ENCODE measurements at places on chromosomes 12 and 14.

DNA sequence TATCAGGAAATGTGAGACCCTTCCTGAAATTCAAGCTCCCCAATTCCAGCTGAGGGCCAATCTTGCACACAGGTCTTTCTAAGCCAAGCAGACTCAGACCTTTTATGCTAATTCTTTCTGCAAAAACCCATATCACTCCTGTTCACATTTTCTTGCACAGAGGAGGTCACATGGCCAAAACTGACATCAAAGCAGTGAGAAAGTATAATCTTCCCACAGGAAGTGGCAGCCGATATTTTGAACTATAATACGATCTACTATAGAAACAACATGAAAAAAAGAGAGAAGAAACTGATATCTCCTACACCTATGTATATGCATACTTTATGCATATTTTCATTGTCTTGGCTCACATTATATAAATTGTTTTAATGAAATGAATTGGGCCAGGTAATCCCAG is 132.9 kb upstream of the SSTR1 start:
- DNase-seq = no peak

DNA sequence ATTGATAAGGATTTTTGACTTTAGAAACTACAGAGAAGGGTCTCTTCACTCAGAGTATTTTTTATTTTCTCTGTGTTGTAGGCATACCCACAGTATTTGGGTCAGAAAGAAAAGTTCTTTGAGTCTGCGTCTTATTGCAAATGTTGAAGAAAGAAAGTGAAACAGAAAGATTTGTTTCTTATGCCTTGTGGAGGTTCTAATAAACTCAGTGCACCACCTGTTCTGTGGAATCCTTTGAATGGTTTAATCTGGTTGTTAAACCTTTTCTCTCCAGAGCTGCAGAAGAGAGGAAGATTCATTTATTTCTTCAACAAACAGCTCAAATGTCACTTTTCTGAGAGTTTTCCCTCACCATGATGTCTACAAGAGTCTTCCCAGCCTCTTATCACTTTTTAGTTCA is 146.6 kb upstream of the PLEKHG7 start:
- no peak for DNase-seq

GRCh38 chr12:28374556-28374955 is 184.3 kb downstream of the CCDC91 start:
- DNase-seq = peak; percentile 47

DNA sequence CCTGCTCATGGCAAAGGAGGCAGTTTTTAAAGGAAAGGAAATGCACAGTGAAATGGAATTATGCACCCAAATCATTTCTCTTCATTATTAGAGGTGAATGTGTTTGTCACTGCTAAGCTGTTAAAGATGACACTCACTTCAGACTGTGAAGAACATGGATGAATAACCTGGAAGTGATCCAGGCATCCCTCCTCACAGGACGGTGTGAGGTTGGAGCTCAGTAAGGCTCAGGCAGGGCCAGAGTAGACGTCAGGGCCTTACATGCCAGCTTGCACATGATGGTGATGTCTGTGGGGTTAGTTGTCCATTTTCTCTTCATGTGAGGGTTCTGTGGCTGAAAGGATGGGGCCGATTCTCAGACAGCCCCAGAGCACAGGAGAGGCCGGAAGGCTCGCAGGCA is 273.1 kb downstream of the PCNX1 start:
- DNase-seq = no peak

DNA sequence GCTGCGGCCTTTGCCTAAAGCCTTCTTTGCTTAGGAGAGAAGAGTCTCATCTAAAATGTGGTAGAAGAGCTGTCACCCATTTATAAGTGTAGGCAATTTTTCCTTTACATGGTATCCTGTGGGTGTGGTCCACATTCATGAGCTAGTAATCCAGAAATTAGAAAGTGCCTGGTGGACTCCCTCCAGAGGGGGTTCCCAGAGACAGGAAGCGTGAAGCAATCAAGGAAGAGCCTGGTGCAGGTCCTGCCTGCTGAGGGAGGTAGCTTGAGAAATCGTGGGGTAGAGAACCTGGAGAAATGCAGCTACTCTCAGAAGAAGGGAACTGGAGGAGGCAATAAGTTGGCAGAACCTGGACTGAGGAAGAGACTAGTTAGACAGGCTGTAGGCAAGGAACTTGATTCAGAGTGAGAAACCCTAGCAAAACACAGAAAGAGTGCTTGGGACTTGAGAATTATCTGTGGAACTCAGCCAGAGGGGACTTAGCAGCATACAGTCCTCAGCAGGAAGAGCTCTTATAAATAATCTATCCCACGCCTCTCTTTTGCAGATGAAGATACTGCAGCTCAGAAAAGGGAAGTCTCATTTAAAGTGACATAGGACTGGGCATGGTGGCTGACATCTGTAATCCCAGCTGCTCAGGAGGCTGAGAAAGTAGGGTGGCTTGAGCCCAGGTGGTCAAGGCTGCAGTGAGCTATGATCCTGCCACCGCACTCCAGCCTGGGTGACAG is 182.4 kb upstream of the CCND2 start:
- no peak for DNase-seq

GRCh38 chr14:20794644-20795369 is 7.8 kb downstream of the RNASE1 start:
- no peak for DNase-seq

- no peak for DNase-seq
These were observed 206.0 kb downstream of the ADGRD1 start for GRCh38 chr12:131159660-131160059.

GRCh38 chr12:58161773-58162172 is 220.4 kb downstream of the ATP23 start:
- no peak for DNase-seq

DNA sequence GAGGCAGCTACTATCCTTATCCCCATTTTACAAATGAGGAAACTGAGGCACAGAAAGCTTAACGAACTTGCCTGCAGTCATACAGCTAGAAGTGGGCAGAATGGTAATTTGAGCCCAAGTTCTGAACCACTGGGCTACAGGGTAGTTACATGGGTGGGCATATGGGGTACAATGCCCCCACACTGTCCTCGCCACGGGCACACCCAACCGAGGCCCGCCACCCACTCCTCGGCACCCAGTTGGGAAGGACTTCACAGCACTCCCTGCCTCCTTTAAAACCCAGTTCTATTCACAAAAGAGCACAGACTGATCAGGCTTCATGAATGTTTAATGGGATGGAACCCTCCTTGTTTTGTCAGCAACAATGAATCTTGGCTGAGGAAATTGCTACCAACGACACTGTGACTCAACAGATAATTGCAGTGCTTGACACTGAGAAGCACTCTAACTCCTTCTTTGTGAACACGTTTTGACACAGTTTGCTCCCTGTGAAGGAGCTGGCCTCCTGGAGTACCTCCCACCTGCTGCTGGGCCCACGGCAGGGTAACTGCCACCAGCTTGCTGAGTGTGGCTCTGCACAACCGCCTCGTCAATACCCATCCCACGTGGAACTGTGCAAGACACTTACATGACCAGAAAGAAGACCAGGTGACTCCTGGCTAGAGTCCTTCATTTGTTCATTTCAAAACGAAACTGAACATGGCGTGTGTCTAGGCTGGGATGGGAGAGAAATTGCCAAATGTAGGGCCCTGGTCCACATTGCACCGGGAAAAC is 63.5 kb downstream of the CLMN start:
- no peak for DNase-seq

- no peak for DNase-seq
These were observed 35.9 kb downstream of the CD9 start for GRCh38 chr12:6235906-6236640.

GRCh38 chr12:14473707-14474287 is 93.9 kb downstream of the PLBD1 start:
- DNase-seq = peak; percentile 54

DNA sequence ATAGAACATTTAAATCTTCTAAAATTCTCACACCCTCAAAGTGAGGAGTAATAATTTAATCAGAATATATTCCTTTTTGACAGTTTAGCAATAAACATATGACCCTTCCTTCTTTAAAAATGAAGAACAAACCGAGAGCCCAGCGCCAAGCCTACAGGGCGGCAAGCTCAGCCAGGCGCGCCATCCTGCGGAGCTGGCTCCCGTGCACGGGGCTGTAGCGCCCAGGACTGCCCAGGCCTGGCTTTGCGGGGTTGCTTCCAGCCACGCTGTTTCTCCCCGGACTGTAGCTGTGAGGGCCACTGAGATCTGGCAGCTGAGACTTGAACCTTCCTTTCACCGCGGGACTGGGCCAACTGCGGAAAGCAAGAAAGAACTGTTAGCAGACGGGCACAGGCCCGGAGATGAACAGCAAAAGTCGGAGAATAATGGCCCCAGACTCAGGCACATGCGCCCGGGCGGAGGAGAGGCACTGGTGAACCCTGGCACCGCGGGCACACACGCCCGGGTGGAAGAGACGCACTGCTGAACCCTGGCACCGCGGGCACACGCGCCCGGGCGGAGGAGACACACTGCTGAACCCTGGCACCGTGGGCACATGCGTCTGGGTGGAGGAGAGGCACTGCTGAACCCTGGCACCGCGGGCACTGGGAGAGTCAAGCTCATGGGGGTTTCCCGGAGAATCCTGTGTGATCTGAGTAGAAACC is 16.6 kb downstream of the PGAM5 start:
- DNase-seq = no peak

DNA sequence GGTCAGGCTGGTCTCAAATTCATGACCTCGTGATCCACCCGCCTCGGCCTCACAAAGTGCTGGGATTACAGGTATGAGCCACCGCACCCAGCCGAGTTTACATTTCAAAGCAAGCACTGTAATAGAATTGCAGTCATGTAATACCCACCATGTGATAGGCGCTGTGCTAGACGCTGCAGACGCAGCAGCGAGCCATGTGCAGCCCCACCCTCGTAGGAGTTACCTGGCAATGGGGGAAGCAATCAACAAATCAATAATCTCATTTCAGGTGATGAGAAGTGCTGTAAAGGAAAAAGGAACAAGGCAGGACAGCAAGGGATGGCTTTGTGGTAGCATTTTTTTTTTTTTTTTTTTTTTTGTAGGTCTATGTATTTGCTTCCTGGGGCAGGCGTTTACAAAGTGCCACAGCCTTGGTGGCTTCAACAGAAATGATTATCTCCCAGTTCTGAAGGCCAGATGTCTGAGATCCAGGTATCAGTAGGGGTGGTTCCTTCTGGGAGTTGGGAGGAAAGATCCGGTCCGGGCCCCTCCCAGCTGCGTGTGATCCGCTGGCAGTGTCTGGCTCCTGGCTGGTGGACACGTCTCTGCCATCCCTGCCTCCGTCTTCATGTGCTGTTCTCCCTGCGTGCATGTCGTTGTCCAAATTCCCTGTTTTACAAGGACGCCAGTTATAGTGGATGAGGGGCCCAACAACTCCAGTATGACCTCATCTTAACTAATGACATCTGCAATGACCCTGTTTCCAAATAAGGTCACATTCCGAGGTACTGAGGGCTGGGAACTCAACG is 72.8 kb downstream of the TNFAIP2 start:
- no peak for DNase-seq

GRCh38 chr12:32476446-32476845 is 77.1 kb downstream of the FGD4 start:
- no peak for DNase-seq

DNA sequence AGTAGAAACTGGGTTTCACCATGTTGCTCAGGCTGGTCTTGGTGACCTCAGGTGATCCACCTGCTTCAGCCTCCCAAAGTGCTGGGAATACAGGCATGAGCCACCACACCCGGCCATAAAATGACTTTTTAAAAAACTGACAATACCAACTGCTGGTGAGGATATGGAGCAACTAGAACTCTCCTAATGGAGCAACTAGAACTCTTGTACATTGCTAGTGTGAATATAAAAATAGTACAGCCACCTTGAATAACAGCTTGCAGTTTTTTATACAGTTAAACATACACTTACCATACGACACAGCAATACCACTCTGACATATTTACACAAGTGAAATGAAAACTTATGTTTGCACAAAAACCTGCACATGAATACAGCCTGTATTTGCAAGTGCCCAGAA is 2.5 kb upstream of the CFAP73 start:
- no peak for DNase-seq

- DNase-seq = peak; percentile 87
These were observed 218.8 kb upstream of the BMP4 start for GRCh38 chr14:54175298-54175942.

GRCh38 chr12:12899530-12900380 is 8.4 kb downstream of the GPRC5A start:
- peak; percentile 94 for DNase-seq

- DNase-seq = no peak
These were observed 10.2 kb downstream of the BDKRB2 start for GRCh38 chr14:96214793-96215192.
